ENCODE measurements at places on chromosomes 6 and 20.

DNA sequence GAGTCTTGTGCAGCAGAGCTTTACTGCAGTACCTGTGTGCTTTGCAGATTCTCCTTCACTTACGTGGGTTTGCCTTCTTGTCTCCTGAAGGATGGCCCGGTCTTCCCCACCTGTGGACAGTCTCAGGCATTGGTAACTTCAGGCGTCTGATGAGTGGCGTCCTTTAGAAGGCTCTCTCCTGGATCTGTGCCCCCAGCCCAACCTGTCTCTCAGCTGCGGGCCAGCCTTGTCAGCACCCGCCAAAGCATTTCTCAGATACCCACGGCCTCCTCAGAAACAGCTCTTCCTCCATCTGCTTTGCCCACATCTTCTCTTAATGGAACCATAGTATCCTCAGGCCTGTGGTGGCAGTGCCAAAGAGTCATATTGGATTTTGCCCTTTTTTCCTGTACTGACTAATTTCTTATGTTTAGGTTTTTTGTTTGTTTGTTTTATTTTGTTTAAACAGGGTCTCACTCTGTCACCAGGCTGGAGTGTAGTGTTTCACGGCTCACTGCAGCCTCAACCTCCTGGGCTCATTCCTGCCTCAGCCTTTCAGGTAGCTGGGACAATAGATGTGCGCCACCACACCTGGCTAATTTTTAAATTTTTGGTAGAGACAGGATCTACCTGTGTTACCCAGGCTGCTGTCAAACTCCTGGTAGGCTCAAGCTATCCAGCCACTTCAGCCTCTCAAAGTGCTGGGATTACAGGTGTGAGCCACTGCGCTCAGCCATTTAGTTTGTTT lies 96.6 kb downstream of the ARID1B start:
- no peak for DNase-seq

DNA sequence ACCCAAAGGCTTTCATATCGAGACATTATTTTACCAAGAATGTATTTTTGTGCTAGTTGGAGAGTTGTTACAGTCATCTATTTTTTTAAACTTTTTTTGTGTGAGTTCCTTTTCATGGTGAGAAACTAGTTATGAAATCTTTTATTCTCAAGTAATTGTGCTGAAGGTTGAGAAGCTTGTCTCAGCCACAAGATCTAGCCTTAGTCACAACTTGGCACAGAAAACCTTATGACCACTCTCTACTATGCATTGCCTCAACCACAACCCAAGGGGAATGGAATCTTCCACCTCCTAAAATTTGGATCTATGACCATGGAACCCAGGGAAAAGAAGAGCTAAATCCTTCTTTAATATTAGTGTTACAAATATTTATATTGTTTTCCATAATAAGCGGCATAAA lies 58.5 kb downstream of the HS3ST5 start:
- no peak for DNase-seq

DNA sequence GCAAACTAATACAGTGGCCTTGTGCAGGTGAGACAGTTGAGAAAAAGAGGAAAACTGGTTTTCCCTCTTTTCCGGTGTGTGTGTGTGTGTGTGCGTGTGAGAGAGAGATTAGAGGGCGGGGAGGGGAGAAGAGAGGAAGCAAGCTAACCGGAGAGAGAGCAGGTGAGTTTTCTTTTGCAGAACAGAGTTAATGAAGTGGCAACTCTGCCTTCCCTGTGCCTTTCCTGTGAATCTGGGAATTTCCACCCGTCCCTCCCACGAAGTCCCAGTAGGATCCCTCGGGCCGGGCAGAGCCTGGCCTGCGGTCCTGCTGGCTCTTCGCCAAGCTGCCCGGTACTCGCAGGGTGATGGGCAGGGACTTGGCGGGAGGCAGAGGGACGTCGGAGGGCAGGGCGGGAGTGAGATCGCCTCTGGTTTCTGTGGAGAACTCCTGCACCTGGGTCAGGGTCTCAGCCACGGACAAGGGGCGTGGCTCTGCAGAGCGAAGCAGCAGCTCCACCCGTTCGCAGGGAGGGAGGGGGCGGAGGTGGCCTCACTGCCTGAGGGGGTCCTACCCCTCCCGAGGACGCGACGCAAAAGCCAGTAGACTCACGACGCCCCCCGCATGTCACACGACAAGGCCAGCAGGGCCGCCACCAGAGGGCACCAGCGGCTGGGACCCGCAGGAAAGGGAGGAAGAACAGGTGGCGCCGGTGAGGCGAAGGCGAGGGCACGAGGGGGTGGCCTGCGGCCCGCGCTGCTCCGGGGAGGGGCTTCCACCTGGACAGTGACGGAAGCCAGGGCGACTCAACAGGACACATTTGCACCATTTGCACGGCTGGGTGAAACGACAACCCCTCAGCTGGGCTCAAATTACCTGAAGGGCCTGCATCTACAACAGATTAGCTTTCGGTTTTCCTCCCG lies 51.2 kb upstream of the RNF182 start:
- no peak for DNase-seq

GRCh38 chr20:49896204-49896603 lies 19.1 kb downstream of the SPATA2 start:
- DNase-seq, result no peak

DNA sequence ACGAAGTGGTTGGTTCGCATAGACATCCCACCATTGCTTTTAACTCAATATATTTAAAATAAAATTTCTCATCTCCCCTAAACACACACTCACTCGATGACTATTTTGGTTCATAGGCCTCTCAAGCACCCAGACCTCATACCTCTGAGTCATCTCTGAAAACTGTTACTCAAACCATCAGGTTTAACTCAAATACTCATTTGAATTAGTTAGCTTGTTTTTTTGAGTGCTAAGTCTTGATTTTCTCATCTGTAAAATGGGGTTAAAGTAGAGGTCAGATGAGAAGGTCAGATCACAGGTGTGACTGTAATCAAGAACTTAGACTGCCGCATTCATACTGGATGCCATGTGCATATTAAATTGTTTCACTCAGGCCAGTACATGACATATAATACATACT lies 243.9 kb upstream of the TENT5A start:
- DNase-seq, result no peak

DNA sequence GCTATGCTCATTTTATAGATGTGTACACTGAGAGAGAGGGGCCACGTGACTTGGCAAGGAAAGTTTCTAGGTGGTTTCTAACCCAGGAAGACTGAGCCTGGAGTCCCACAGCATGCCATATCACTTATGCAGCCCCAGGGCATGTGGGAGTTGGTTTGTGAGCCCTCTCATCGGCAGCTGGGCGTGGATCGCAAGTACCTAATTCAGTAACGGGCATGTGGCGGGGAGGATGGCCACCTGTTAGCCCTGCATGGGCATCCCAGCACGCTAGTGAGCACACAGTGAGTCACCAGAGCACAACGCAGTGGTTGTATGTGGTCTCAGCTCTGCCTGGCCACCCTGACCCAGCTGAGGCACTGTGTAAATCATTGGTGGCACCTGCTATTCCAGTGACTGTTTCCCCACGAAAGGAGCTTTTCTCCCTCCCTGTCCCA lies 88.3 kb downstream of the NINL start:
- no peak for DNase-seq

GRCh38 chr6:142550310-142551063 lies 248.7 kb downstream of the ADGRG6 start:
- no peak for DNase-seq

DNA sequence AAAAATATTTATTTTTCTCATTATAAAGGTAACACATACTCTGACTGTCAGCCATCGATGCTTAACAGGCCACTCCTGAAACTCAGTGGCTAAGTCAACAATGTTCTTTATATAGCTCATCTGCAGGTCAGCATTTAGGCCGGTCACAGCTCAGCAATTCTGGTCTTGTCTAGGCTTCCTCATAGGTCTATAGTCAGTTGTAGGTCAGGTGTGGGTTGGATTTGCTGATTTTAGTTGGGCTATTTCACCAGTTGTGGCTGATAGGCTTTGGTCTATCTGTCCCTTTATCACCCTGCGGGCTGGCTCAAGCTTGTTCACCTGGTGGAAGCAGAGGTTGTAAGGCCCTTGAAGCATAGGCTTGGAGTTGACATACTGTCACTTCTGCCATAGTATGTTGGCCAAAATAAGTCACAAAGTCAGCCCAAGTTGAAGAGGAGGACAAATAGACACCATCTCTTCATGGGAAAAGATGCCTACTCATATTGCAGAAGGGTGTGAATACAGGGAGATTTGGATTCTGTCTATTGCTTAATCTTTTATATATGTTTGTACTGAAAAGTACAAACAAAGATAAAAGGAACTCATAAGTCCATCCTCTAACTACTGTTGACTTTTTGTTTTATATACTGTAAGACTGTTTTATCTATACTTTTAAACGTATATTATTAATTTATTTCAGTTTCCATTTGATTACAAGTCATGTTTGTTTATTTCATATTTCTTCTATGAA lies 75.0 kb downstream of the BCKDHB start:
- no peak for DNase-seq

Data from globus pallidus (tissue), 1 donor.